ENCODE measurements at places on chromosomes 12 and 14. TPM values are rescaled to one million over a fixed set of nuclear protein-coding genes. Genes with fewer than 3 reads are reported as not detected.

- peaks cover 66% of the 10 kb centered on the region for H3K4me1 ChIP-seq
- no peak for DNase-seq
- no peaks in the 10 kb centered on the region for H3K36me3 ChIP-seq
These were observed 5.0 kb downstream of the AJUBA start for GRCh38 chr14:22977434-22977683.

- H3K36me3 ChIP-seq, result no peaks in the 10 kb centered on the region
- no peak overlapping the region for H3K27ac ChIP-seq
- H3K27me3 ChIP-seq, result no peaks in the 10 kb centered on the region
- no peak for DNase-seq
- H3K4me1 ChIP-seq, result peaks cover 3% of the 10 kb centered on the region
These were observed 33.3 kb upstream of the PPM1A start for GRCh38 chr14:60215520-60216420.

- H3K4me3 ChIP-seq, result no peak overlapping the region
- H3K36me3 ChIP-seq, result peaks cover 19% of the 10 kb centered on the region
- H3K27me3 ChIP-seq, result no peaks in the 10 kb centered on the region
These were observed 10.9 kb downstream of the NAA25 start for GRCh38 chr12:112097641-112098040.

DNA sequence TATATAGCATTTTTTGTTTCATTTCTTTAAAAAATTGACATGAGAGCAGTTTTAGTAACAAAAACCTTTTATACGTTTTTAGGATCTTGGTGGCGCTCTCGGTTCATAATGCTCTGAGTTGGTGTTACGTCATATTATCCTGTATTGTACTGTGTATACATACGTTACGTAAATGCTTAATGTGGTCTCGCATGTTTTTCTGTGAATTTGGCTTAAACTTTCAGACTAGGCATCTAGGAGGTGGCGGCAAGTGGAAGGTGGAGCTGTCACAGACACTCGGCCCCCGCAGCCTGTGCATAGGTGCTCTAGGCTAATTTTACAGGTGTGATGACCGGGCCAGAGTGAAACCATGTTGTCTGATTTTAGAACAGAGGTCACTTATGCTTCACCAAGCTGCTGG is 60.0 kb downstream of the PPP2R5C start:
- no peak overlapping the region for H3K27ac ChIP-seq
- no peak for DNase-seq
- no peaks in the 10 kb centered on the region for H3K27me3 ChIP-seq
- H3K36me3 ChIP-seq, result no peaks in the 10 kb centered on the region
- no peak overlapping the region for H3K4me3 ChIP-seq
- peaks cover 68% of the 10 kb centered on the region for H3K4me1 ChIP-seq

The ADAMTS20 gene
- not detected for total RNA-seq

The TMEM30B gene
- total RNA-seq, result 1.2 TPM

The IFI27 gene
- 125 TPM for total RNA-seq

The CDKL1 gene
- total RNA-seq, result 2.5 TPM

The CLEC4D gene
- 0.47 TPM for total RNA-seq

The TMEM52B gene
- not detected for total RNA-seq

The SNRPF gene
- total RNA-seq, result 12.1 TPM

The DAO gene
- total RNA-seq, result not detected
